ENCODE measurements at places on chromosomes 7 and 10.

DNA sequence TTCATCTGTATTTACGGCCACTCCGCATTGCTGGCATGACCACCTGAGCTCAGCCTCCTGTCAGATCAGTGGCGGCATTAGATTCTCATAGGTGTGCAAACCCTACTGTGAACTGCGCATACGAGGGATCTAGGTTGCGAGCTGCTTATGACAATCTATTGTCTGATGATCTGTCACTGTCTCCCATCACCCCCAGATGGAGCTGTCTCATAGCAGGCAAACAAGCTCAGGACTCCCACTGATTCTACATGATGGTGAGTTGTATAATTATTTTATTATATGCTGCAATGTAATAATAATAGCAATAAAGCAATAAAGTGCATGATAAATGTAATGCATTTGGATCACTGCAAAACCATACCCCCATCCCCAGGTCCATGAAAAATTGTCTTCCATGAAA is 1172.9 kb upstream of the AUTS2 start:
- DNase-seq: no peak

DNA sequence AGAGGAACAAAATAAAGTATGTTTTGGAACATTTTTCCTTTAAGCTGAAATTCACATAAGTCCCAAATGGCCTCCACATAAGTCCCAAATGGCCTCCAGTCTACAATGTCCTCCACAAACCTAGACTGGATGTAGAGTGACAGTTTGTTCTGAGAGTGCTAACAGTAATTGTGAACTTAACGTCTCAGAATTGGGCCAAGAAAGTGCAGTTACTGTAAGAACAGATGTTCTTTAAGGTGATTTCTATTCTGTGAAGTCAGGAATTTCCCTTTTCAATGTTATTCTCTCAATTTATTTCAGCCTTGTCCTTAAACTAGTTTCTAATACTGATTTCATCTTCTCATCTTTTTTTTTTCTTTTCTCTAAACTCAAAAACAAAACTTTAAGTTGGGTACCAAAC is 188.7 kb upstream of the SEMA3E start:
- no peak for DNase-seq

GRCh38 chr7:101690061-101690460 is 61.0 kb upstream of the MYL10 start:
- no peak for DNase-seq

DNA sequence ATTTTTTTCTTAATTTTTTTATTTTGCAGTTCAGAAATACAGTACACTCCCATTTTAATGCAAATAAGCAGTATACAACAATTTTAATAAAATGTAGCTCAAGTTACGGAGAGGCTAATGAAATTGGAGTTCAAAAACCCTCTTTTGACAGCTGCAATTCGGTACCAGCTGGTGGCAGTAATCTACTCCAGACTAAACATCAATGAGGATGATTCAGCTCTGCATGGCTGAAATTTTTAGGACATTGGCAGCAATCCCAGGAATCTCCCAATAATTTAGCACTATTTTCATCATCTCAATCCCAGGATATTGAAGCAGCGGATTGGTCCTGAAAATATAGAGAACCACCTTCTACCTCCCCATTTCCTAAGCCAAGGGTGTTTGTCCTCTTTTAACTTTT is 278.8 kb downstream of the CACNA2D1 start:
- no peak for DNase-seq

DNA sequence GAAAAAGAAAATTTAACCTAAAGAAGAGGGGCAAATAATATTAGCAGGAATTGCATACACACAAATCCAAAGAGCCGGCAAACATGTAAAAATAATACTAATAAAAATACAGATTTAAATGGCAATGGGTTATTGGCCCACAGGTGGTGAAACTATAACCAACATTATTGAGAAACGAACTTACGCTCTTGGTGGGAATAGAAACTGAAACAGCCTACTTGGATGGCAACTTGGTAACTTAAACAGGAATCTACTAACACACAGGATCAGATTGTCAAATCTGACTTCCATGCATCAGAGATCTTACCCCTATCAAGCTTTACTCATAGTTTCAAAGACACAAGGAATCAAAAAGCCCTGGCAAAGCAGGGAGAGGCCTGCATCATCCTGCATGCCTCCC is 66.5 kb downstream of the ANLN start:
- no peak for DNase-seq

DNA sequence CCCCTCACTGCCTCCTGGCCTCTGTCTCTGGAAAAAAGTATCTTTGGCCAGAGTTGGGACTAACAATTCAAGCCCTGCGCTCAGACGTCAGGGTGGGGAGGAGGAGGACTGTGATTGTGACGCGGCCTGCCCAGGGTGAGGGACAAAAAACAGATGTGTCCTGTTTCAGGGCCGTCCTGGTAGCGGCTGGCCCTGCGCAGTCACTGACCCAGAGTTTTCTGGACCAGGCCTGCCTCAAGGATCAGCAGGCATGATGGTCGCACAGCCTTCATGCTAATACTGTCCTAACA is 110.1 kb downstream of the CYTH3 start:
- DNase-seq: no peak

DNA sequence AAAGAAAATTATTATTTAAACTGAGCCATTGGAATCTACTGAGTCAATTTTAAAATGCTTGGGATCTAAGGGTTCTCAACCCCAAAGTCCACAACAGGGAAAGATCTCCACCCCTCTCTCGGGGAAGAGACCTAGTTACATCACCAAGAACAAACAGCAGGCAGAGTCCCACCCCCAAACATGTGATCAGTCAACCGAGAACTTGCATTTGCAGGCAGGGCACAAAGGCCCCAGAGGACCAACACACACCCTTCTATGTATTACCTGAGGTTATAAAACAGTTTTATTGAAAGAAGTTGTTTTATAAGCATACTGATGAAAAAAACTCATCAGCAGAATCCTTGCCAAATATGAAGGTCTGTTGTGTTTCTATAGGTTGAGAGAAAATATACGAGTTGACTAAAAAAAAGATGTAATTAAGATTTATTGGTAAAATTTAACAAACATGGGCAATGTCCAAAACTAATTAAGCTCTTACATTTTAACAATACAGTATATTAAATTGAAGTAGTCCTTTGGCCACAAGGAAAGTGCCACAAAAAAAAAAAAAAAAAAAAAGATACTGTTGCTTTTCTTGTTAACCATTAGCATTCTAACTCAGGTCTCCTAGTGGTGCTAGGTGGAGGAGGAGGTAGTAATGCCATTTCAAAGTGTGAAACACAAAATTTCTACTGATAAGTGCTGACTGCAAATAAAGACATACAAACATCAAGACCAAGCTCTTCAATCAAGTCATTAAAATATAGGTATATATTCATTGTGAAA is 975 bp upstream of the USP54 start:
- DNase-seq: peak; percentile 20

- no peak for DNase-seq
Measured at GRCh38 chr7:45670227-45670626, 96.1 kb downstream of the ADCY1 start.

DNA sequence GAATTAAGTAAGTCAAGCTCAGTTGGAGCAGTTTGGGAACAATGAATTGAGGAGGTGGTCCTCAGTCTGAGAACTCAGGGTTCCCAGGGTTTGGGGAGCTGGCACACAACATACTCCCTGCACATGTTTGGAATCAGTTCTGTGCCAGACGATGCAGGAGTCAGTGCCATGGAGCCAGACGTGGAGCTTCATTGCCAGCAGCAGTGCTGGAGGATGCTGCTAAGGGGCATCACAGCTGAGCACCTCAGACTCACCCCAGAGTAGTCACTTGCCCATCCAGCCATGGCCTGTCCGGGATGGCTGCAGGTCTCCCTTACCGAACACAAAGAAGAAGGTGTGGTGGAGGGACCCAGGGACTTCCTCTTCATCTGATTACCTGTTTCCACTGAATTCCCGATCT is 7.9 kb downstream of the GIMAP5 start:
- DNase-seq: no peak

DNA sequence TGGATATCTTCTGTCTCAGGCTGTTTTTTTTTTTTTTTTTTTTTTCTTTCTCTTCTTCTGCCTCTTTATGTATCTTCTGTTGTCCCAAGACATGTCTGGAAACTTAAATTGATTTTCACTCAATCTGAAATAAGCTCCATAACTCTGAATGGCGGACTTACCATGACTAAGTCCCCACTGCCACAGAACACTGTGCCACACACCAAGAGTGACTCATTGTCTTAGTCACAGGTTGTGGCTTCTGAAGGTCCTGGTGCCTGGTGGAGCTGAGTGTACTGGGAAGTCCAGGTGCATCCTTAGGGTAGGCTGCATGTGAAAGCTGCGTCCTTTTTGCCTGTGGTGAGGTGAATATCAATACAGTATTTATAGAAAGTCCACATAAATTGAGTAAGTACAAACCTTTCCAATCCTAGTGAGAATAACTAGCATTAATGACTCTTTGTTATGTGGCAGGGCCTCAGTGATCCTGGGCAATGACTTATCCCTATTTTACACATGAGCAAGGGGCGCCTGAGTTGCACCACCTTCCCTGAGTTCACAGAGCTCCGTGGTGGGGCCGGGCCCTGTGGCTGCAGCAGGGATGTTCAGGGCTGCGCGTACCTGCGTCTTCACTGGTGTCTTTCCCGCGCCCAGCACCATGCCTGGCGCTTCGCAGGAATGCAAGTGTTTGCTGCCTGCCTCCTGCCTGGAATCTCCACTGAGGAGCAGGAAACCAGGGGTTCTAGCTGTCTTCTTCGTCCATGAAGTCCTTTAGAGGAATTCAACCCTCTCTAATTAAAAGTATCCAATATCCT is 4.3 kb downstream of the PFKP start:
- DNase-seq: peak; percentile 52

- no peak for DNase-seq
Measured at GRCh38 chr7:95106401-95106800, 199.0 kb downstream of the PPP1R9A start.

- no peak for DNase-seq
Measured at GRCh38 chr7:110557-111232, 81.7 kb upstream of the FAM20C start.

DNA sequence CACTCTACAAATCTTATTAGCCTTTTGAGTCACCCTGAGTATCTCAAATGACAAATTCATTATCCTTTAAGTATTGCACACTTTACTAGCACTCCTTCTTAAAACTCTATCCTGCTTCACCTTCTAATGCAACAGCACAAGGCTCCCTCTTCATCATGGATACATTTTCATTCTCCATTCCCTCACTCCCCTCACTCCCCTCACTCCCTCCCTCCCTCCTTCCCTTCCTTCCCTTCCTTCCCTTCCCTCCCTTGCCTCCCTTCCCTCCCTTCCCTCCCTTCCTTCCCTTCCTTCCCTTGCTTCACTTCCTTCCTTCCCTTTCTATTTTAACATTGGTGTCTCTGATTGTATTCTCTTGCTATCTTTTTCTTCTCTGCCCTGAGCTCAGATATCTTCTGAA is 130.5 kb downstream of the PCLO start:
- no peak for DNase-seq

- no peak for DNase-seq
Measured at GRCh38 chr10:34734918-34735317, 80.2 kb downstream of the PARD3 start.

DNA sequence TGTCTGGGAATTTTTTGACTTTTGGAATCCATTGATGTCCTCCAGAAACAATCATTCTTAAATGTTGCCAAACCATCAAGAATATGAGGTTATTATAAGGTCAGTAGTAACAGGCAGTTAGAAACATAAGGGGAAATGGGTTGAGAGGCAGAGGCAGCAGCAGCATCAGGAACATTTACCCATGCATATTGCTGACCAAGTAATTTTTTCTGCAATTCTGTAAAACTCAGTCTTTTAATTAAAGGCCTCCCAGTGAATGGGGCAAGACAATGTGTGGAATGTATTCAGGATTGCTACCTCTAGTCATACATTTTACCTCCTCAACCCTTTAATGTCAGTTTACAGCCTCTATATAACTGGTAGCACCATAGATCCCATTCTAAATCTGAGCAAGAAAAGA is 66.5 kb upstream of the SKAP2 start:
- DNase-seq: no peak

GRCh38 chr7:22295402-22296264 is 61.3 kb downstream of the RAPGEF5 start:
- no peak for DNase-seq

DNA sequence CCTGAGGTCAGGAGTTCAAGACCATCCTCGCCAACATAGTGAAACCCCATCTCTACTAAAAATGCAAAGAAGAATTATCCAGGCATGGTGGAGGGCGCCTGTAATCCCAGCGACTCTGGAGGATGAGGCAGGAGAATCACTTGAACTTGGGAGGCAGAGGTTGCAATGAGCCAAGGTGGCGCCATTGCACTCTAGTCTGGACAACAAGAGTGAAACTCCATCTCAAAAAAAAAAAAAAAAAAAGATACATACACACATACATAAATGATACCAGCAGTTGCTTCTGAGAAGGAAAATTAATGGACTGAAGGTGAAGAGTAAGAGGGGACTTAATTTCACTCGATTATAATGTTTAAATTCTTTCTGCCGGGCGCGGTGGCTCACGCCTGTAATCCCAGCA is 40.2 kb upstream of the PAX2 start:
- DNase-seq: no peak

GRCh38 chr7:148296994-148297644 is 293.4 kb upstream of the C7orf33 start:
- no peak for DNase-seq

GRCh38 chr7:92010215-92010614 is 69.6 kb downstream of the AKAP9 start:
- DNase-seq: no peak

DNA sequence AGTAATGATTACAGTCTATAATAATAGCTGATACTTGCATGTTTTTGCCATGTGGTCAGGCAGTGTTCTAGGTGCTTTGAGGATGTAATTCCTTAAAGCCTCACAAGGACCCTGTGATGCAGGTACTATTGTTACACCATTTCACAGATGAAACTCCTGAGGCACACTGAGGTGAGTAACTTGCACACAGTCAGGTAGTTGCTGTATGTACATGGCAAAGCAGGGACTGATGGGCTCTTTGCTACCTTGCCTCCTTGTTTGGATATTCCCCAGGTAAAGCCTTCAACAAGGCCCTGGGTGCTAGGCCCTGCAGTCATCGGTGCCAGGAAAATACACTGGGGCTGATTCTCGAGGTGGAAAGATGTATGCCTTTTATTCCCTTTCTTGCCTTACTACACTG is 317.5 kb downstream of the CXCL12 start:
- DNase-seq: no peak

All from CD4-positive, alpha-beta T cell treated with Interleukin-15 for 4 hours (primary cell).